Calu3 (cell line): ENCODE measurements at places on chromosomes 2 and 18. TPM values are rescaled to one million over a fixed set of nuclear protein-coding genes. Genes with fewer than 3 reads are reported as not detected.

Gene RTP5
- not detected in 2 replicates for total RNA-seq

Gene TMEM169
- total RNA-seq: 8.0 and 9.0 TPM in 2 replicates

Gene IL36B
- total RNA-seq: not detected in 2 replicates

Gene PLEKHH2
- total RNA-seq: 20.7 and 21.2 TPM in 2 replicates

- DNase-seq: no peak
These were observed 70.5 kb upstream of the CCBE1 start for GRCh38 chr18:59767732-59768131.

Gene ACOXL
- total RNA-seq: 2.4 and 2.7 TPM in 2 replicates

- no peak for DNase-seq
These were observed 28.2 kb upstream of the MCM6 start for GRCh38 chr2:135904341-135904989.

- no peak for DNase-seq
These were observed 73.4 kb downstream of the DTNA start for GRCh38 chr18:34783501-34783900.

DNA sequence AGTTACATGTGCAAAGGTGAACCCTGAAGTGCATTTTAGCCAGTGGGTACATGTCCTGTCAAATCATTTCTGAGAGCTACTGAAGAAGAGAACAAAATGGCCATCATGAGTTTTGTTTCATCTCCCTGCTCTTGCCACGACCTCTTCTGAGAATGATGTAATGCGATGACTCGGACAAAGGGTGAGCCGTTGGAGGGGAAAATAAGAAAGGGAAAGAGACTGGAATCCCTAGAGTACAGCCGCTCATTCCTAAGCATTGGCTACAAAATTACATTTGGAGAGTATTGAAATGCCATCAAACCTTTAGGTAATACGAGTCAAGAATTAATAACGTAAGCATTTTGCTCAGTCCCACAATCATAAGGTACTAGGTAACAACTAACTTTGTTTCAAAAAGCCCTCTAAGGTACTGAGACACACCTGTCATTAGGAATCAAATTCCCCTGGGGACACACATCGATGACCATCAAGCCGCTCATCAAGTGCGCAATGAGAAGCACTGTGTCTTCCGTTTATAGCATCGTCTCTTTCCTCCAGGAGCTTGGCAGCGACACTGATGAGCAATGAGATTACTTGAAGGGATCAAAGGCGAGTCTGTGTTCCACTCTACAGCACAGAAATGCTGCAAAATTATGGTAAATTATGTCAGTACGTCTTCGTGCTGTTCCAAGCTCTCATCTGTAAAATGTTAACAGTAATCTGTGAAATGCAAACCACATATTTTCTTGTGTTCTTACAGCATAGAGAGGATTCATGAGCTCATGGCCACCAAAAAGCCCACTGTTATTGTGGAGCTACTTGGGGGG lies 97.3 kb upstream of the PIEZO2 start:
- DNase-seq: no peak

DNA sequence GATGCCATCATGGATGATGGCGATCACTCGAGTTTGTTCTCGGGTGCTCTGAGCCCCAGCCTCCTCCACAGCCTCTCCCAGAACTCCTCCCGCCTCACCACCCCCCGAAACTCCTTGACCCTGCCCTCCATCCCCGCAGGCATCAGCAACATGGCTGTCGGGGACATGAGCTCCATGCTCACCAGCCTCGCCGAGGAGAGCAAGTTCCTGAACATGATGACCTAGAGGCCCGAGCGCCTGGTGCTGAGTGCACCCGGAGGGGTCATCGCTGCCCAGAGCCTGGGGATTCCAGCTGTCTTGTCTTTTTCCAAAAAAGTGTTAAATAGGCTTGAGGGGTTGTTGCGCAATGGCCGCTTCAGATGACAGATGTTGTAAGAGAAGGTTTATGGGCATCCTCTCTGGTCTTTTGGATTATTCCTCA lies 254.8 kb downstream of the GLI2 start:
- DNase-seq: no peak

DNA sequence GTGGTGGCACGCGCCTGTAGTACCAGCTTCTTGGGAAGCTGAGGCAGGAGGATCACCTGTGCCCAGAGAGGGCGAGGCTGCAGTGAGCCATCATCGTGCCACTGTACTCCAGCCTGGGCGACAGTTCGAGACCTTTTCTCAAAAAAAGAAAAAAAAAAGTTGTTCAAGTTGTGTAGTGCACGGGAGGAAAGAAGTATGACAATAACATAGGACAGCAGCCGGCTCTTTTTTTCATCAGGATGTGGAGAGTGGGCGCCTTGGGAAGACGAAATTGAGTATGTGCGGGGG lies 36.5 kb downstream of the PCBP1 start:
- DNase-seq: no peak

DNA sequence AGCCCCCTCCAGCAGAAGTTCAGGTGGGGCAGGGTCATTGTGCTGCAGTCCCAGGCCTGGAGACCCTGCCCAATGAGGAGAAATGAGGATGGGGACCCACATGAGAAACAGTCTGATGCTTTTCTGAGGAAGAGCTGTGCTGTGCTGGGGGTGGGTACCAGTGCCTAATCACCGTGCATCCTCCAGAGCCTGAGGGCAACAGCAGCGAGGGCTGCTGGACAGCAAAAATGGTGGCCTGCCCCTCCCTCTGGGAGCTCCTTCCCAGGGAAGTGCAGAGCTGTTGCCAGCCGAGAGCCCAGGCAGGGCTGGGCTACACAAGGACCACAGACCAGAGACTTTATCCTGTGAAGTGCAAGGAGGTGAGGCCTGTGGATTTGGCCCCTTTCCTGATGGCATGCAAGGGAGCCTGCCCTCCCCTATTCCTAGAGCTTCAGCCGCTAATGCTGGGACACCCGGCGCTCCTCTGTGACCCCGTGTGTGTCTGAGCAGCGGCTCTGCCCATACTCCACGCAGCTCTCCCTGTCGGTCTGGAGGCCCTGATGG lies 134.8 kb downstream of the DSEL start:
- no peak for DNase-seq

Gene CFAP210
- total RNA-seq: 0.17 TPM in 1 of 2 replicates, not detected in the other

GRCh38 chr18:50475538-50476193 lies 84.2 kb upstream of the MAPK4 start:
- no peak for DNase-seq

GRCh38 chr2:66189553-66189952 lies 245.4 kb upstream of the MEIS1 start:
- DNase-seq: no peak

Gene AMER3
- not detected in 2 replicates for total RNA-seq

DNA sequence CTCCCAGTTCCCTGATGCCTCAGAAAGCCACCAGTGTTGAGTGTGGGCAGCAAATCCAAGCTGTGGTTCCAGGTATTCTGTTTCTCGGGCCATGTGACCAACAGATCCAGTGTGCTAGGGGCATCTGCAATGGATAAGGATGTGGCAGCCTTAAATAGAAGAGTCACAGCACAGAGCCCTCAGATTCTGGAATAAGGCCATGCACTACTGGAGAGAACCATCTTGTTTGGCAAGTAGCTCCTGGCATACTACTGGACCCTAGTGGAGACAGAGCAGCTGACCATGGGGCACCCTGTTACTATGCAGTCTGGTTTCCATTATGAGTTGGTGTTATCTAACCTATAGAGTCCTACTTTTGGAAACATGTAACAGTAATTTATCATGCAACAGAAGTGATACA lies 53.3 kb upstream of the ZBTB7C start:
- DNase-seq: no peak

- no peak for DNase-seq
These were observed 97.5 kb downstream of the LDLRAD4 start for GRCh38 chr18:13316063-13316462.

- no peak for DNase-seq
These were observed 11.2 kb downstream of the ETAA1 start for GRCh38 chr2:67408346-67408745.

DNA sequence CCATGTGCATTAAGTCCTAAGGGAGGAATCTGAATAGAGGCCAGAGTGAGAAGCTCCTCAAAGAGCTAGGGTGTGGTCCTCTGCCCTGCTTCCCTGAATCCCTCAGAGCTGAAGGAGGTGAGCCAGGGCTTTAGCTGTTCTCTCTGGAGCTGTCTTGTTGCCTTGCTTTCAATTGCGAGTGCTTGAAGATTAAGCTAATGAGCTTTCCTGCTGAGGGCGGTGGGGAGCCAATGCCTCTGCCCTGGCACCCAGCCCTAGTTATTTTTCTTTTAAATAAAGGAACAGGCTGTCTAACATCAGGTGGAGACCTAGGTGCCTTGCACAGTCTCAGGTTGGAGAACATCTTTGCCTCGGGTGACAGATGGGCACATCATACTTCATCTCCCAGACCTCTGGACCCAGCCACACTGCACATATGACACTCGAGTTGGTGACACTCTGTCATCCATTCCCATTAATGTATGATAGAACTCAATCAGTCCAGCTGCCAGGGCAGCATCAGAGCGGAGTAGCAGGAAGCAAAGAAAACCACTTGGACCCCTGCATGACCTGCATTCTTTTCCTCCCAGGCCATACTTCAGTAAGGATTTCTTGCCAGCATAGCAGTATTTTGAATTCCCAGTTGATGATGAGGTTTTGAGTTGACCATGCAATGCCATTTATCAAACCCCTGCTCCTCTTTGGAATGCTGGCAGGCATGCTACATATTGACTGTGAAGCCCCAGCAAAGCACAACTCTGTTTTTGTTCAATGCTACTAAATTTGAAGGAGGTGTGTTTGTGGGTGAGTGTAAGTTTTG lies 292.7 kb downstream of the RNF144A start:
- DNase-seq: no peak

- DNase-seq: no peak
These were observed 94.9 kb downstream of the MBD2 start for GRCh38 chr18:54129448-54130067.

Gene EMX1
- not detected in 2 replicates for total RNA-seq

- no peak for DNase-seq
These were observed 94.1 kb downstream of the COL6A3 start for GRCh38 chr2:237319887-237320286.

DNA sequence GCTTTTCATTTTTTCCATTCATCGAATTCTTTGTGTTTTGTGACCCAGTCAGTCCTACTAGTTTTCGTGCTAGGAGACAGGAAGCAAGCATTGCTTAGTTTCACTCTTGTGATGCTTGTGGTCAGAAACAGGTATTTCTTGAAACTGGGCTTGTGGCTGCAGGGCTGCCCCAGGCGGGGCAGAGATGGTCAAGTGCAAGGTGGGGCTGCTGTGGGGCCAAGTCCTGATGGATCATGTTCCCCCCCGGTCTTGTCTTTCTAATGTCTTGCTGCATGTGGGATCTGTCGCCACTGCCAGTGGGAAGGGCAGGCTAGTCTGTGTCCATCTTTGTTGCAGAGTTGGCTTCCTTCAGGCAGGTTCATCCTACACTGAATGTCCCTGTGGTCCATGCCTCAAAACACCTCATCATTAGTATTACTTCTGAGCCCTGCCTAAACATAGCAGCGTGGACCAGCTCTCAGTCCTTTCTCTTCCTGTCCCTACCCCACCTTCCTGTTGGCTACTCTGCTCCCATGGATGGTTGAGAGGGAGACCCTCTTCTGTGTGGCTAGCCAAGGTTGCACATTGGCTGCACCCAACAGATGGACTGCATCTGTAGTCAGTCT lies 38.7 kb downstream of the INPP4A start:
- DNase-seq: peak; percentile 73

- DNase-seq: no peak
These were observed 273.6 kb upstream of the NRP2 start for GRCh38 chr2:205408696-205409095.

DNA sequence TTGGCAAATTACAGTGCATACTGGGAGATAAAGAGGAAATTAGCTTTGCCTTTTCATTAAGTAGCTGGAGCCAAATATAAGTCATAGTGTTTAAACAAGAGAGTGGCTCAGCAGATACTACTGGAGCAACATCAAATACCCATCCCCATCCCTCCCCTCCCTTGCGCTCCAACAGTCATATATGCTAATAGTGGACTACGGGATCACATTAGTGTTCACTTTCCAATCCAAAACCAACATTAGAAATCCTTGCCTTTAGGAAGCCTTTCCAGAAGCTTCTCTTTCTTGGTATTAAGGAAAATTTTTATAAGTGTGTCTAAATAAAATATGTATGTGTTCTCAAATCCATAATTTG lies 1669.3 kb downstream of the SUCLG1 start:
- DNase-seq: no peak

GRCh38 chr2:41194230-41194629 lies 742.3 kb upstream of the SLC8A1 start:
- DNase-seq: peak; percentile 46

DNA sequence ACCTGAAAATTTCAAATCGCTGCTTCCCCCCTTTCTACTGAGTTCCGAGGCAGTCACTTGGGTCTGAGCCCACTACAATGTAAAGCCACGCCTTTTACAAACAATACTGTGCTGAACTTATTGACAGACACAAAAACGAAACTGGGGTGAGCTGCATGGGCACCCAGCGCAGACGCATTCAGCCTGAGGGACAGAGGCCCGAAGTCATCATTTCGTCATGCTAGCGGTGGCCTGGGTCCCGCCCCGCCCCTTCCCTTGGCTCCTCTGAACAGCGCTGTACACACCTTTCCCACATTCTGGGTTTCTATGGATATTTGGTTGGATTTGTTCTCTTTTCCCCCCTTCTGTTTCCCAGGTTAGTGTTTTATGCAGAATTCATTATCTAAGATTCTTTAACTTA lies 71.7 kb downstream of the EIPR1 start:
- no peak for DNase-seq

Gene KCNJ13
- not detected in 2 replicates for total RNA-seq

DNA sequence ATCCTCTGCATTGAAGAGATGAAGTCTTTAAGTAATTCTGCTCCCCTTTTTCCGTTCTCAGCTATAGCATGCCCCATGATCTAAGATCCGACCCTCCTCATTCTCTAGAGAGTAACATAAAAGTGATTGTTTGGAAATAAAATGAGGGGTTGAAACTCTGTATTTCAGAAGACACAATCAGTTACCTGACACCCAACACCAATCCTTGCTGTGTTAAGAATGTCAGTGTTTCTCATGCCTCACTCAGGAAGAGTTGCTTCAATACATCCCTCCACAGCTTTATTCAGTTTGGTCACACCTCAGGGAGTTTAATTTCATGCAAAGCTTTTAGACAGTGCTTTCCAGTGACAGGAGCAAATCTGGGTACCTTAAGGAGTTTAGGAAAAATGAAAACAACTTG lies 49.9 kb upstream of the RBBP8 start:
- no peak for DNase-seq

DNA sequence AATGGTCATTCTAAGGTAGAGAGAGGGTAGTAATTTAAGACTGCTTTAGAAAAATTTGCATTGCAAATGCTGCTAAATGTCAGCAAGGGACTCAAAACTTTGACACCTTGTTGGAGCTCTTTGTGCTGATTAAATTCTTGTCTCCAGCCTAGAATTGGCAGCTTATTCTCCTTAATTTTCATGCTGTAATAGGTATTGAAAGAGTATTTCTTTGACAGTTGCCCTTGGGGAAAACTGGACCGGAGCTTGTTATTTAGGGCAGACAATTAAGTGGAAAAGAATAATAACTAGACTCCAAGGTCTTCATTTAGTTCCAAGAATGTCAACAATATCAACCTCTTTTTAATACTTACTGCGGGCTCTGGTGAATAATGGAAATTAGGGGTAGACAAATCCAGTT lies 264.0 kb downstream of the TPGS2 start:
- DNase-seq: no peak

GRCh38 chr2:8310557-8311455 lies 371.1 kb upstream of the ID2 start:
- no peak for DNase-seq

Gene NMUR1
- total RNA-seq: not detected in 2 replicates
